ENCODE measurements at places on chromosomes 7 and 10.

DNA sequence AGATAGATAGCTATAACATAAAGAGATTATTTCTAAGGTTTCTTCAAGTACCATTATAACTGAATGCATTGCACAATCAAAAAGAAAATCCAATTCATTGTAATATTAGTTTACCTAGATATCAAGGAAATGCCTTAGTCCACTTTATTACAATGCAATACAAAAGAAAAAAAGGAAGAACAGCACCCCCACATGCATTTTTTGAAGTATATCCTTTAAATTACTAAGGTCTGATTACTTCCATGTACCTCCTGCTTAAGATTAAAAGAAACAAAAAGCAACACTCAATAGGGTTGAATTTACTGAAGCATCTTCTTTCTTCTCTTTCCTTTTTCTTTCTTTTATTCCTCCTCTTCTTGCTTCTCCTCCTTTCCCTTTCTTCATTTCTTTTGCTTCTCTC, 973.8 kb upstream of the LRRTM3 start:
- DNase-seq: no peak

GRCh38 chr10:103699611-103700435, 155.6 kb downstream of the SH3PXD2A start:
- DNase-seq: no peak

- no peak for DNase-seq
Observed at GRCh38 chr10:86287110-86287793, 79.3 kb downstream of the GRID1 start.

DNA sequence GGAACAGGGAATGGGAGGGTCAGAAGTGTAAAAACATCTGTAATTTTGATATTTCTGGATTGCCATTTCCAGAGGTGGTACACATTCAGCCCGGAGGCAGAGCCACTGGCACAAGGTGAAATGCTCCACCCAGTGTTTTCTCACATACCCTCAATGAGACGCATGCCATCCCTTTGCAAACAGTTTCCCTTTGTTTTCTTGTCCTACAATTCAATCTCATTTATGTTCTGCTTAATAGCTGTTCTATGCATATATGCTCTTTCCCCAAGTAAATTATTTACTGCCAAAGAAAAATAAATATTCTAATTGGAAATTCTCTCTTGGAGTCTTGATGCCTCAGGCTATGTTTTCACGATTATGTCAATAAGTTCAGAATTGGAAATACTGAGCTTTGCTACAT, 369.7 kb upstream of the AKR1E2 start:
- no peak for DNase-seq

DNA sequence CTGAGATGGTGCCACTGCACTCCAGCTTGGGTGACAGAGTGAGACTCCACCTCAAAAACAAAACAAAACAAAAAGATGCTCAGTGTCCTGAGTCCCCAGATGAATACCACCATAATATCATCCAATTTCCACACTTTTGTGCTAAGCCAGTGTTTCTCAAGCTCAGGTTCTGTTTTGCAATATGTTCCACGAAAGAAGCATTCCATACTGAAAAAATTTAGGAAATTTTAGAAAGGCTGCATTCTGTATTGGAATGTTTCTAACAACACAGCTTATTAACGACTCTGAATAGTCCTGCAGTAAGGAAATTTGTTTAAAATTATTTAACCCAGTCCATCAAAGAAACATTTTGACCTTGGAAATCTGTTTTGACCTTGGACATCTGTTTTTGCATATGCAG, 142.4 kb downstream of the EPC1 start:
- no peak for DNase-seq

GRCh38 chr10:4174197-4174596, 389.2 kb upstream of the KLF6 start:
- DNase-seq: no peak

DNA sequence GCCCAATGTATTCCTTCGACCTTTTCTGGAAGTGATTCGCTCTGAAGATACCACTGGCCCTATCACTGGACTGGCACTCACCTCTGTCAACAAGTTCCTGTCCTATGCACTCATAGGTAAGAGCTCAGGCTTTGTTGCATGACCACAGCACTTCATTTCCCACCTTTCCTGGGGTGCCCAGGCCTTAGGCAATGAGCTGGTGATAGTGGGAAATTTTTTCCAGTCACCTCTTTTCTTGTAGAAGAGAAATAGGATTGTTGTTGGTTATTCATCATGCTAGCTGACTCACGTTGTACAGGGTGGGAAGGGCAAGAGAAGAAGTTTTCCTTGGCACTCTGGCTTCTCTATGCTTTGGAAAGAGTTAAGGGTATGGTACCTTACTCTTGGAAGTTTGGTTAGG, 51.4 kb upstream of the NFKB2 start:
- no peak for DNase-seq

DNA sequence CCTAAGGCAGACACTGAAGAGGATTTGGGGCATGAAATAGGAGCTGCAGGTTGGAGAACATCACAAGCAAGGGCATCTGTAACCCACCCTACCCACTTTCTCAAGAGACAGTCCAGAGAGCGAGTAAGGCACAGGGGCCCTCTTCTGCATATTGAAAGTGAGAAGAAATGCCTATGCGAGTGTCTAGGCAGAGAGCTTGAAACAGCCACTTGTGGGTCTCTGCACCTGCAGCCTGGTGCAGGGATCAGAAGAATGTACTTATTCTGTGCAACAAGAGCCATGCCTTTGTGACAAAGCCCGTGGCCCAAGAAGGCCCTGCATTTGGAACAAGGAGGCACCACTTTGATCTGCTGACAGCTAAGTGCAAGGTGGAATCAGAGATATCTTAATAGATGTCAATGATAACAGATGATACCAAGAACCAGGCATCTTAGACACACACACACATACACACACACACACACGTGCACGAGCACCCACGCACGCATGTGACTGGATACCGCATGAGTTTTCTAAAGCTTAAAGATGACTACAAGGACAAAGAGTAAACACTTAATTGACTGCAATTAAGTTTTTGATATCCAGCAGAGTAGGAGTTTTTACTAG, 89.3 kb downstream of the NPSR1 start:
- DNase-seq: no peak

DNA sequence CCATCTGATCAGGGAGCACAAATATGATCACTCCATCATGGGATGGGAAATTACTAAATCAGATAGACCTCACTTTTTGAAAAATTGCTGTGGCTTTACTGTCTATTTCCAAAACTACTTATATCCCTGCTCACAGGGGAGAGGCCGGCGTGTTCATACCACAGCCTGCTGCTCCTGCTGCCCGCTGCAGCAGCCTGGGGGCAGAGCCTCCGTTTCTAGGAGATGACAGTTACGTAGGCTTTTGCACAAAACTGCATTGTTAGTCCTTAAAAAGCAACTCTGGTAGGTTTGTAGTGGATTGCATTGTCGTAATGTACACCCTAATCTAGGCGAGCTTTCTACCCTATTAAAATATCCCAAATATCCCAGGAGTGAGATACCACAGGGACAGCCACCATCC, 203.7 kb downstream of the EBF3 start:
- DNase-seq: no peak

- no peak for DNase-seq
Observed at GRCh38 chr10:62354916-62355315, 19.3 kb upstream of the ZNF365 start.

- no peak for DNase-seq
Observed at GRCh38 chr10:14405076-14406065, 74.6 kb upstream of the FRMD4A start.

DNA sequence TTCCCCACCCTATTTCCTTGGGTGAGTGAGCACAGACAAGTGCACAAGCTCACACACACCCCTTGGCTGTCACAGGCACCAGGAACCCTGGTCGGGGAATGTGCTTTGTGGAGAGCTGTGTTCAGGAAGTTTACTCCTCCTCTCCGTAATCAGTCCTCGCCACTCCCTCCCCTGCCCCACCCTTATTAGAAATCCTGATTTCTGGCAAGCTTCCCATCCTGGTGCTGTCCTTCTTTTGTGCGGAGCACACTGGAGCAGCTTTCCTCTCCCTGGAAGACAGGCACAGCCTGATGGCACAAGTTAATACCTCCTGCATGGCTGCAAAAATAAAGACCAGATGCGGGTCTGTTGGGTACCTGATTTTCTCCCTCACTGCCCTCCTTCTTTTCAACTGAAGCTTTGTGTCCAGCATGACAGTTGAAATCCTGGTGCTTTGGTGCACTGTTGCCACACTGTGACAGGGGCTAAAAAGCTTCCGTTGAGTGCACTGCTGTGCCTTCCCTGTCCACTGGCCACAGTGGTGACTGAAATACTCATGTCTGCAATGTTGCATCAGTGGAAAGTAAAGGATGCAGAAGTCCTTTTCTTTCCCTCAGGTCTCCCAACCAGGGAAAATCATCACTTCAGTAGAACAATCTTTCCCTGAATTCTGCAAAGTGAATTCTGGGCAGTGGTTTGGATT, 55.0 kb downstream of the LRRC4 start:
- peak; percentile 58 for DNase-seq

GRCh38 chr10:34098821-34099567, 716.1 kb downstream of the PARD3 start:
- DNase-seq: no peak

DNA sequence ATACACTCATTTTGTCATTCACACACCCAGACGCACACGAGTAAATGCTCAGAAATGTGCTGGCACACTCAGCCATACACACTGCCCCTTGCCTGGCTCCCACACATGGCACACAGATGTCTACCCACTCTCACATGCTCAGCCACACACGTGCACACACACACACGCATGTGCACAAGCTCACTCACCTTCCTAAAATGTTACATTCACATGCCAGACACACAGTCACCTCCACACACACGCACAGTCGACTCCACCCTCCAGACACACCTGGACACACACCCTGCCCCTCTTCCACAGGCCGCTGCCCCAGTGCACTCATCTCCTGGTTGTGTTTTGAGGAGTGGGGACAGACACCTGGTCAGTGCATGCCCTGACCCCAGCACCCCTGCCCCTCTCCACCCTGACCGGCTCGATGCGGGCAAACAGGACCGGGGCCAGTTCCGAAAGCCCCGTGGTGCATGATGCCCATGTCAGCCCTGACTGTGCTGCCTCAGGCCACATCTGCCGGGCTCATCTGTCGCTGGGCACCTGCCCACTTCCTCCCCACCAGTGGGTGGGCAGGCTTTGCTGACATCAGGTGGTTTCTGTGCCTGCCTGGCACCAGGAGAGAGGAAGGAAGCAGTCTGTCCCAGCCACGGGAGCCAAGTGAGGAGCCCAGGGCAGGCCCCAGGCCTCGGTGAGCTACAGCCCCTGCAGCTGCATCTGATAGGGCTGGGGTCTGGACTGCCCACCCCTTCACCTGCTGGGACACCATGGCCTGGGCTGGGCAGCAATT, 84.9 kb upstream of the ZNF716 start:
- no peak for DNase-seq

- DNase-seq: no peak
Observed at GRCh38 chr10:73054286-73054685, 42.4 kb downstream of the P4HA1 start.

- DNase-seq: no peak
Observed at GRCh38 chr10:97135464-97135863, 50.3 kb downstream of the SLIT1 start.

DNA sequence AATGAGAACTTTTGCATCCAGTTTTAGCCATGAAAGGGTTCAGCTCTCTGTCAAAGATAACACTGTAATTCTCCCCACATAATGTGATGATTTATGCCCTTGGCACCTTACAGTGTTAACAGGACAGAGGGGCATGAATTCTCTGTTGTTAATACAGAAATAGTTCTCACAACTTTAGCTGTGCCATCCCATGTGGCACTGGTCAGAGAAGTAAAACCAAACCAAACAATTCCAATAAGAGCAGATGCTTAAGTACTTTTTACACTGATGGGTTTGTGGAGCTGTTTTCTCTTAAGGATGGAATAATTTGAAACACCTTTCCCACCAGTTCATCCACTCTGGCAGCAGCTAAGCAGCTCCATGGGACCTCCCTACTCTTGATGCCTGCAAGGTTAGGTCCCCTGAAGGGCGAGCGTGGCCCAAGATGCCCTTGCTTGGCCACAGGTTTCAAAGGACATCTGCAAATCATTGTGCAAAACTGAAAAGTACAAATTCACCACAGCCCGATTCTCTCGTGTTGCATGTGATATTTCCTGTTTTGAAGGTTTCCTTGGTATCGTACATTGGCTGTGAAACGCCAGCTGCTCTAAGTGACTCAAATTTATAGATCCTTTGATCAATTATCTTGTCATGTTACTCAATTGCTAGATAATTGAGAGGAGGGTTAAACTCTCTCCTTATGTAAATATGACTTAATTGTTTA, 82.5 kb upstream of the CREB5 start:
- no peak for DNase-seq

- no peak for DNase-seq
Observed at GRCh38 chr7:41238851-41239331, 464.0 kb downstream of the INHBA start.

DNA sequence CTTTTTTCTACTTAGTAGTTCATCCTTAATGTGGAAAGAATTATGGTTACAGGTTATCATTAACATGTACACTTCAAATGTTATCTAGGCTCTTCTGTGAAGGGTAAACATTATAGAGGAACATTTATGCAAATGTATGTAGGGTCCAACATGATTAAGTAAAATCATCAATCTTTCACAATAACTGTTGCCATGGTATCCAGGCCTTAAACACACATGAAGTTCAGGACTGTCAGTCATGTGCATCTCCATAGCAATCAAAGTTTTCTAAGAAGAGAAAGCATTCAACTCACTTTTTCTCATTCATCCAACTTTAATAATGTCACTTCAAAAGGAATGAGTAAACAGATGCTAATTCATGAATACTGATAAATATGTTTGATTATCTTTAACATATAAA, 83.6 kb downstream of the DNAJC1 start:
- no peak for DNase-seq

DNA sequence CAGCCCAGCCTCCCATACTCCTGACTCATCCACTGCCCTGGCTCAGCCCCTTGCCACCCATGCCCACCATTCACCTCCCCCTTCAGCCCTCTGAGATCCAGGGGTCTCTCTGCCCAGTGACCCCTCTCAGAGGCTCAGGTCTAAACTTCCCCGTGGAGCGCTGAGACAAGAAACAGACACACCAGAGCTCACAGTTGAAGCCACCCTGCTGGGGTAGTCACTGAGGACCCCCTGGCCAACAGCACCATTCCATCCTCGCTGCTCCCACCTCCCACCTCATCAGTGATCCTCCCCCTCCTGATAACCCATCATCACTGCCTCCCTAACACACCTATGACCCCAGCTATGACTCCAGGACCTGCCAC, 100.7 kb downstream of the GRID1 start:
- no peak for DNase-seq

- DNase-seq: no peak
Observed at GRCh38 chr10:117350909-117351308, 24.3 kb downstream of the PDZD8 start.

DNA sequence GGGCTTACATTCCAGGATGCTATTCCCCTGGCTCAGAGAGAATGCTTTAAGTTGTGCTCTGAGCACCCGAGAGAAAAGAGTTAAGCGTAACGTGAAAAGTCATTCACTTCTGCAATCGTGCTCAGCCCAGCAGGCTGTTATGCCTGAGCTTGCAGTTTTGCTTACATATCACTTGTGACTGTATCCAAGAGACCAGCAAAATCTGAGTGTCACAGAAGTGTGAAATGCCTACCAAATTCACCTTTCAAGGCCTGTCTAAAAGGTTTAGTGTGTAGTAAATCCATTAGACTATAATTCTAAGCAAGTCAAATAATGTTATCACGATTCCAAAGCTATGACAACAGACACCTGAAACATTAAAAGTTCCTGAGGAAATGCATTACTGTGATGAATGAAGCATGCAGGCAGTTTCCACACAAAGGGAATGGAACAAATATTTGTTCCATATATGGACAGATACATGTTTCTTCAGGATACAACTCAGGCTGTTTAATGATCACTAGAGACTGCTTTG, 20.1 kb downstream of the ITGB1 start:
- peak; percentile 19 for DNase-seq

GRCh38 chr7:49398236-49398635, 375.2 kb upstream of the VWC2 start:
- DNase-seq: no peak
